MCF 10A (cell line): ENCODE measurements at places on chromosomes 2 and 18. TPM values are rescaled to one million over a fixed set of nuclear protein-coding genes. Genes with fewer than 3 reads are reported as not detected.

Gene MOCOS
- 69.1 and 81.1 TPM in 2 replicates for total RNA-seq

Gene GALNT13
- 0.44 and 0.54 TPM in 2 replicates for total RNA-seq

Gene GATA6
- total RNA-seq = 6.7 and 14.0 TPM in 2 replicates

DNA sequence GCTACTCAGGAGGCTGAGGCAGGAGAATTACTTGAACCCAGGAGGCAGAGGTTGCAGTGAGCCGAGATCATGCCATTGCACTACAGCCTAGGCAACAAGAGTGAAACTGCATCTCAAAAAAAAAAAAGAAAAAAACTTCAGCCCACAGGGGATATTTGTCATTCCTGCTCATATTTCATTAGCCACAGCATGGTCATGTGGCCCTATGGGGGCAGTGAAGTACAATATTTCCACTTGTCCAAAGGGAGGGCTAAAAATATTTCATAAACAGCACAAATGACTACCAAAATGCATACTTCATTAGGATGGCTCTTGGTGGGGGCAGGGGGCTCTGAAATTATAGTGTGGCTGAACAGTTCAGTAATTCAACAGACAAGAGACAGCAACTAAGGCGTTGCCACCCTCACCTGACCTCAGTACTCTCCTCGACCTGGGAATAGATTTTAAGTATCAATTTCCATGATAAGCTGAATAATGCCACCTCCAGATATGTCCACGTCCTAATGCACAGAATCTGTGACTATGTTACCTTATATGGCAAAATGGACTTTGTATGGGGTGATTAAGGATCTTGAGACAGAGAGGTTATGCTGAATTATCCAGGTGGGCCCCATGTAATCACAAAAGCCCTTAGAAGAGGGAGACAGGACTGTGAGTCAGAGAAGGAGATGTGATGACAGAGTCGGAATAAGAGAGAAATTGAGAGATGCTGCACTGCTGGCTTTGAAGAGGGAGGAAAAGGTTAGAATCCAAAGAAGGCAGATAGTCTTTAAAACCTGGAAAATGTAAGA is 158.2 kb upstream of the CRIM1 start:
- no peak for DNase-seq

DNA sequence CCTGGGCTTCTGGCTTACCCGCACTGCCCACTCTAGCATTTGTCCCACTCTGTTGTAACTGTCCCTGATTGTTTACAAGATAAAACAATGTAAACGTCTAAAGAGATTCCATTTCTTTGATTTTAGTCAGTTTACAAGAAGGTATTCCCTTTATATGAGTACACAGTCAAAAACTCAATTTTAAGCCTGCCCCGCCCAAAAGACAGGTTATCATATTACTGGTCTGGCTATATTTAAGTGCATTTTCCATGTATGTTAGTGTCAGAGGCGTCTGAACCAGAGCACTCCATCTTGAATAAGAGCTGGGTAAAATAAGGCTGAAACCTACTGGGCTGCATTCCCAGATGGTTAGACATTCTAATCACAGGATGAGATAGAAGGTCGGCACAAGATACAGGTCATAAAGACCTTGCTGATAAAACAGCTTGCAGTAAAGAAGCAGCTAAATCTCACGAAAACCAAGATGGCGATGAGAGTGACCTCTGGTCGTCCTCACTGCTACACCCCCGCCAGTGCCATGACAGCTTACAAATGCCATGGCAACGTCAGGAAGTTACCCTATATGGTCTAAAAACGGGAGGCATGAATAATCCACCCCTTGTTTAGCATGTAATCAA is 15.0 kb downstream of the GPR45 start:
- no peak for DNase-seq

- no peak for DNase-seq
Measured at GRCh38 chr2:105377871-105378270, 21.0 kb downstream of the FHL2 start.
